ENCODE measurements at places on chromosomes 1 and 21.

- no peak for DNase-seq
These were observed 14.4 kb upstream of the ALDH9A1 start for GRCh38 chr1:165712764-165713163.

DNA sequence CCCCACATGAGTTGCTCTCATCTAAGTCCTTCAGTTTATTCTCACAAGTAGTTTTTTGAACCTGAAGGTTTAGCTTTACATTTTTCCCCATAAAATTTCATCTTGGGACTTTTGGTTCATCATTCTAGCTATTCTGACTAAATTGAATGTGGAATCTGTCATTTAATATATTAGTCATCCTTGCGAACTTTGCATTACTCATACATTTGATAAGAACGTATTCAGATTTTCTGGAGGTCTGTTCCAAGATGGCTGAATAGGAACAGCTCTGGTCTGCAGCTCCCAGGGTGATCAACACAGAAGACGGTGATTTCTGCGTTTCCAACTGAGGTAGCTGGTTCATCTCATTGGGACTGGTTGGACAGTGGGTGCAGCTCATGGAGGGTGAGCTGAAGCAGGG lies 59.8 kb upstream of the CSF1 start:
- DNase-seq = no peak

DNA sequence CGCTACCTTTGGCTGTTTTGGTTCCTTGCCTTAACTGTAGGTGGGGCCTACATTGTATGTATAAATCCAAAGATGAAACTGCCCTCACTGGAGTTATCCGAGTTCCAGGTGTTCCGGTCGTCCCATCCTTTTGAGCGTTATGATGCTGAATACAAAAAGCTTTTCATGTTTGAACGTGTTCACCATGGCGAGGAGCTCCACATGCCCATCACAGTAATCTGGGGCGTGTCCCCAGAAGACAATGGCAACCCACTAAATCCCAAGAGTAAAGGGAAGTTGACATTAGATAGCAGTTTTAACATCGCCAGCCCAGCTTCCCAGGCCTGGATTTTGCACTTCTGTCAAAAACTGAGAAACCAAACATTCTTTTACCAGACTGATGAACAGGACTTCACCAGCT lies 139.5 kb downstream of the TLR5 start:
- no peak for DNase-seq

GRCh38 chr1:225713281-225713680 lies 60.4 kb upstream of the ENAH start:
- no peak for DNase-seq

DNA sequence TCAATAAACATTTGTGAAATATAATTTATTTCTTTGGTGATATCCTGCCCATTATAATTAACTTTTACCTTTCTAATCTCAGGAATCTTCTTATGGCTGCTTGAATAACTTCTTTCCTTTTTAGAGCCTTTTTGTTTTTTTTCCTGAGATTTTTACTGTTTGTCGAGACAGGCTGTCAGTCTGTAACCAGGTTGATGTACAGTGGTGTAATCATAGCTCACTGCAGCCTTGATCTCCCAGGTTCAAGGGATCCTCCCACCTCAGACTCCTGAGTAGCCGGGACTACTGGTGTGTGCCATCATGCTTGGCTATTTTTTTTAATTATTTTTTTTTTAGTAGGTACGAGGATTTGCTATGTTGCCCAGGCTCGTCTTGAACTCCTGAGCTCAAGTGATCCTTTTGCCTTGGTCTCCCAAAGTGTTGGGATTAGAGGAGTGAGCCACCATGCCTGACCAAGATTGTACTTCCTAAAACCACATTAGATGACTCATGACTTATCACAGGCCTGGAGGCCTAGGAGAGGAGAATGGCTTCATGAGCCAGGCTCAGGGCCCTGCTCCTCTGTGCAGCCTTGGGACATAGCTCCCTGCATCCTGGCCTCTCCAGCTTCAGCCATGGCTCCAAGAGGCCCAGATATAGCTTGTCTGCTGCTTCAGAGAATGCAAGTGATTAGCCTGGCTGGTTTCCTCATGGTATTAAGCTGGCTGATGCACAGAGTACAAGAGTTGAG lies 48.6 kb downstream of the CTH start:
- DNase-seq = no peak

DNA sequence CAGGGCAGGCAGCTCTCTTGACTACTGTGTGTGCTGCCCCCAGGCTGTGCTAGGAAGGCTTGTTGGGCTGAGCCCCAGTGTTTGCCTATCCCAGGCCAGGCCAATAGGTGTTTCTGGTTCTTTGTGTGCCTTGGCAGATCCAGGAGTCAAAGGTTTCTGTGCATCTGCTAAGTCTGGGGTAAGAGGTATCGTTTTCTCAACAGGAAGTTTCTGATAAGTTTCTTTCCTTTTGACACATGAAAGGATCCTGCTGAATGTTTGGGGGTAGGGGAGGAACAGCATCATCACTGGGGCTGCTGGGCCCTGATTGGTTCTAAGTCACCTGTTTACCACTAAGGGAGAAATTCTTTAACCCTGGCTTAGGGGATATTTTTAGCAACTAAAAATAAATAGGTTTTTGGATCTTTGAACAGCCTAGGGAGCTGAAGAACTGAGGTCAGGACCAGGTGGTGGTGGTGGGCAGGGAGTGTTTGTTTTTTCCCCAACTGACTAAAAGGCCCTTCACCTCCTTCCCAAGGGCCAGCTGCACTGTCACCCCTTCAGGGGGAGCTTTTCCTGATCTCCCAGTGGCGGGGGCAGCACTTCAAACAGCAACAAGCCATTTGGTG lies 85.1 kb downstream of the KCNN3 start:
- peak; percentile 73 for DNase-seq

DNA sequence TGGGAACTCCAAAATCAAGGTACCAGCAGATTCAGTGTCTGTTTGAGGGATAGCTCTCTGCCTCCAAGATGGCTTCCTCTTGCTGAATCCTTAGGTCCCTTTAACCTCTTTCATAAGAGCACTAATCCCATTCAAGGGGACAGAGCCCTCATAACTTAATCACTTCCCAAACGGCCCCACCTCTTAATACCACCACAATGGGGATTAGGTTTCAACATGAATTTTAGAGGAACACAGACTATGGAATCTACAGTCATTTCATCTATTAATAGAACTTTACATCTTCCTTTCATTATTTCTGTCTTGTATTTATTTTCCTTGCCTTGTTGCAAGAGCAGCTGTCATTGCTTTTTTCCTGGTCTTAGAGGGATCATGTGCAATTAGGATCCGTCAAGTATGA lies 30.3 kb downstream of the HOOK1 start:
- DNase-seq = no peak

DNA sequence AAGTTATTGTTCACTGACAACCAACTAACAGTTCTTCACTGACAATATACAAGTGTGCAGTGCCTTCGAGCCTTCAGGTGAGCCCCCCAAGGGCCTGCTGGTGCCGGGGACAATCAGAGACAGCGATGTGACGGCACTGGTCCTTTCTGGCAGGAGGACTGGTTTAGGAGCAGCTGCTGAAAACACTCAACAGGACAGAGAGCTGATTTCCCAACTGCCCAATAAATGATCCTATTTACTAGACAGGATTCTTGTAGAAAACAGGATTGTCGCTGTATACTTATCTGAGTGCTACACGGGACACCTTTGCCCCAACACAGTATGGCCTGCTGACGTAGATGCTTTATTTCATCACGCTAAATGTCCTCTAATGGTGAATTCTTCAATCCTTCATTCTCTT lies 65.4 kb downstream of the TP53BP2 start:
- no peak for DNase-seq

DNA sequence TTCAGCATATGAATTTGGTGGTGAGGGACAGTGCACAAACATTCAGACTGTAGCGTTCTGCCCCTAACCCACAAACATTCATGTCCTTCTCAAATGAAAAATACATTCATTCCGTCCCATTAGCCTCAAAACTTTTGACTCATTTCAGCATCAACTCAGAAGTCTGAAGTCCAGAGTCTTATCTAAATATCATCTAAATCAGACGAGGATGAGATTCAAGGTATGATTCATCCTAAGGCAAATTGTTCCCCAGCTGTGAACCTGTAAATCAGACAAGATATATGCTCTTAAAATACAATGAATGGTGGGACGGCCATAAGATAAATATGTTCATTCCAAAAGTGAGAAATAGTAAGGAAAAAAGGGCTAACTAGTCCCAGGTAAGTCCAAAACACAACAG lies 1195.6 kb upstream of the ADGRL4 start:
- DNase-seq = no peak

DNA sequence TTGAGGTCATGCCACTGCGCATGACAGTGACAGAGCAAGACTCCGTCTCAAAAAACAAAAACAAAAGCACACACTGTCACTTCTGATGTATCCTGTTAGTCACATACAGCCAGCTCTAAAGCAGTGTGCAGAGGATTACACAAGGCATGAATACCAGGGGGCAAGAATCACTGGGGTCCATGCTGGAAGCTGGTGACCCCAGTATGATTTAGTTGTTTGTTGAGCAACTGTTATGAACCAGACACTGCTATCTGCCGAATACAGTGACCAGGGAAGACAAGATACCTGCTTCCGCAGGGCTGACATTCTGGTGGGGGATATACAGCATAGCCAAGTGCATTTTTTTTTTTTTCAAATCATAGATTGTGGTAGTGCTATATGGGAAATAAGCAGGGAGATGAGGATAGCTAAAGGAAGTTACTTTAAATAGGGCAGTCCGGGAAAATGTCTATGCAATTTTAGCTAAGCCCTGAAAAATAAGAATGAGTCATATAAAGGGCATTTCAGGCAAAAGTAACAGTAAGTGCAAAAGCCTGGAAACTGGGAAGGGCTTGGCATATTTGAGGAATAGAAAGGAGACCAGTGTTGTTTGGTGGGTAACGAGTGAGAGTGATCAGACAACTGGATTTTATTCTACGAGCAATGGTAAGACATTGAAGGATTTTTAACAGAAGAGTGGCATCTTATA lies 69.7 kb downstream of the ADSS2 start:
- no peak for DNase-seq

GRCh38 chr21:26840201-26840600 lies 5.0 kb downstream of the ADAMTS1 start:
- DNase-seq = peak; percentile 32

DNA sequence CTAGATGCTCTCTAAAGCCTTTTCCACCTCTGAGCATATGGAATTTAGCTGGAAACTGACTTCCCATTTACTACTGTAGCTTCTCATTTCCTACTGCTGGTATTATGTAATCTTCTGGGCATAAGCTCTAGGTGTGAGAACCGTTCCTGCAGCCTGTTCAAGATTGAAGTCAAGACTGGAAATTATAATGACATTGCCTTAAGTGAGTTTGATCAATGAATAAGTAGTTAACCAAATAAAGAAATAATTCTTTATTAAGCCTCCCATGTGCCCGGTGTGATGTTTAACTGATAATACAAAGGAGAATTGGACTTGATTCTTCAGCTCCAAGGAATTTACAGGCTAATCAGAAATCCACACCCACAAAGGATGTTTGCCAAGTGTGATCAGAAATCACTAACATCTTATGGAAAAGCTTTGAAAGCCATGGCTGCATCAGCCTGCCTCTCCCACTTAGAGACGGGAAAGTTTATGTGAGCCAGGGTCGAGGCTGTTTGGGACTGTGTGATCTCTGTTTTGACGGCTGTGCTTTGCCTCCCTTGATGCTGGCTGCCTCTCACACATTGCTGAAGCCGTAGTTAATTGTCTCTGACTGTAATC lies 36.4 kb upstream of the PRELP start:
- DNase-seq = no peak

DNA sequence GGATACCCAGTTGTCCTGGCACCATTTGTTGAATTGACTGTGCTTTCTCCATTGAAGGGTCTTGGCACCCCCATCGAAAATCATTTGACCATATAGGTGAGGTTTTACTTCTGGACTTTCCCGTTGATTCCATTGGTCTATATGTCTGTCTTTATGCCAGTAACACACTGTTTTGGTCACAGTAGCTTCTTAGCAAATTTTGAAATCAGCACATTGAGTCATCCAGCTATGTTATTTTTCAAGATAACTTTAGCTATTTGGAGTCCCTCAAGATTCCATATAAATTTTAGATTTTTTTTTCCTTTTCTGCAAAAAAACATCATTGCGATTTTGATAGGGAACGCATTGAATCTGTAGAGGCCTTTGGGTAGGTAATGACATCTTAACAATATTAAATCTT lies 235.6 kb downstream of the SMYD3 start:
- no peak for DNase-seq

- DNase-seq = peak; percentile 49
These were observed 38.4 kb downstream of the PIK3CD start for GRCh38 chr1:9689971-9690381.

- DNase-seq = no peak
These were observed 26.4 kb upstream of the LRRC8D start for GRCh38 chr1:89794406-89794805.

- peak; percentile 39 for DNase-seq
These were observed 865 bp downstream of the ADPRS start for GRCh38 chr1:36089393-36090121.

- DNase-seq = no peak
These were observed 53.3 kb downstream of the MDM4 start for GRCh38 chr1:204569478-204569877.

GRCh38 chr21:36719614-36720013 lies 20.7 kb downstream of the SIM2 start:
- DNase-seq = no peak

DNA sequence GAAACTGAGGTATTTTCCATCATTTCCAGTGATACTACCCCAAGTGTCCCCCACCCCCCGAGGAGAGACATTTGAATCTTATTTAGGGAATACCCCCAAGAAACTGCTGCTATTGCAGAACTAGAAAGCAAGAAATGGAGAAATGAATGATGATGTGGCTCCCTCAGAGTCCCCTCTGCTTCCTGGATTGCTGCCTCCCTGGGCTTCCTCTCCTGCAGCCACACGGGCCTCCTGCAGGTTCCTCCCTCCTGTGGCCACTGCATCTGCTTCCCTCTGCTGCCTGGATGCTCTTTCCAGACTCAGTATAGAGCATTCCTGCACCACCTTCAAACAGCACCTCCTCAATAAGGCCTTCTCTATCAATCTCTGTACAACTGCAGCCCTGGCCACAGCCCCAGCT lies 69.3 kb downstream of the SLC25A24 start:
- no peak for DNase-seq

- DNase-seq = no peak
These were observed 203.7 kb upstream of the RUNX1 start for GRCh38 chr21:35252831-35253230.

Data from activated naive CD4-positive, alpha-beta T cell treated with anti-CD3 and anti-CD28 coated beads, Interleukin-2, amount 10 ng/mL, durations not matched to agents 7 days and 5 days (primary cell).